Fibroblast of villous mesenchyme (primary cell): ENCODE measurements at places on chromosomes 1 and 21. TPM values are rescaled to one million over a fixed set of nuclear protein-coding genes. Genes with fewer than 3 reads are reported as not detected.

DMRTA2 gene
- 0.32 and 1.3 TPM in 2 replicates for total RNA-seq

VWA1 gene
- 5.6 and 6.8 TPM in 2 replicates for total RNA-seq

ERICH3 gene
- not detected in 2 replicates for total RNA-seq

FMO3 gene
- 0.64 and 0.86 TPM in 2 replicates for total RNA-seq

SYDE2 gene
- 24.2 and 27.6 TPM in 2 replicates for total RNA-seq

TRIM17 gene
- under 0.01 and 0.43 TPM in 2 replicates for total RNA-seq

RBM11 gene
- 0.32 and 0.43 TPM in 2 replicates for total RNA-seq

ATAD3C gene
- total RNA-seq, result under 0.01 and 0.32 TPM in 2 replicates

RIMS3 gene
- total RNA-seq, result 0.32 and 0.86 TPM in 2 replicates

- no peak for DNase-seq
Observed at GRCh38 chr1:156592158-156592909, 758 bp downstream of the NAXE start.

DNA sequence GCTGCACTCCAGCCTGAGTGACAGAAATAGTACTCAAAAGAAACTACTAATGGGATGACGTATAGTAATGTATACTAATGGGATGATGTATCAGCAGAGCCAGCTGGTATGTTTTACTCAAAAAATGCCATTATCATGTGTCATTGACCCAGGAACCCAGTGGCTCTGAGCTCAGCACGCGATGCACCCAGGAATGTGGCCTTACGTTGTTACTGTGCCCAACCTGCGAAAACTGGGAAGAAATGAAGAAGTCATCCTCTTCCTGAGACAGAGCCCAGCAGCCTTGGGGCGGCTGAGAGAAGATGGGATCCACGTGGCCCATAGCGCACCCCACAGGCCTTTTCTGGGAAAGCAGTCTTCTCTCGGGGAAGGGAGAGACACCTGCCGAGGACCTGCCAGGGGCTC lies 8.8 kb downstream of the UBE2J2 start:
- DNase-seq, result peak; percentile 96

- no peak for DNase-seq
Observed at GRCh38 chr1:16973215-16973614, 7.2 kb downstream of the MFAP2 start.

- peak; percentile 56 for DNase-seq
Observed at GRCh38 chr1:224540535-224540934, 75.6 kb upstream of the CNIH3 start.

DNA sequence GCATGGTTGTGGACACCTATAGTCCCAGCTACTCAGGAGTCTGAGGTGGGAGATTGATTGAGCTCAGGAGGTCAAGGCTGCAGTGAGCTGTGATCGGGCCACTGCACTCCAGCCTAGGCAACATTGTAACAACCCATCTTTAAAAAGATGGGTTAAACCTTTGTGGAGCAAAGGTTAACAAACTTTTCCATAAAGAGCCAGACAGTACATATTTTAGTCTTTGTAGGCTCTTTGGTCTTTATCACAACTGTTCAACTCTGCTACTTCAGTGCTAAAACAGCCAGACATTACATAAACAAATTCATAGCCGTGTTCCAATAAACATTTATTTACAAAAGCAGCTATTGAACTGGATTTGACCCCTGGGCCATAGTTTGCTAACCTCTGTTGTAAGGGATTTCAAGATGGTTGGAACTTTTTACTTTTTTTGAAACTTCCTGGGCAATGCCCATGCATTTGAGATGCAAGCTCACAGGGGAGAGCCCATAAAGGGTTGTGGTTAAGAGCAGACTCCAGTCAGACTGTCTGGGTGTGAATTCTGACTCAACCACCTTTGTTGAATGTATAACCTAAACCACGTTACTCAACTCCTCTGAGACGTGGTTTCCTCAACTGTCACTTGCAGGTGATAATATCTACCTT lies 10.8 kb downstream of the INAVA start:
- peak; percentile 87 for DNase-seq

- DNase-seq, result peak; percentile 40
Observed at GRCh38 chr1:198672124-198672523, 33.3 kb downstream of the PTPRC start.

- peak; percentile 62 for DNase-seq
Observed at GRCh38 chr1:117928881-117929342, 509 bp downstream of the GDAP2 start.

- peak; percentile 88 for DNase-seq
Observed at GRCh38 chr1:178869119-178869697, 1.7 kb downstream of the ANGPTL1 start.

GRCh38 chr1:230563591-230563990 lies 78.7 kb upstream of the COG2 start:
- DNase-seq, result no peak

- peak; percentile 13 for DNase-seq
Observed at GRCh38 chr1:209490013-209490412, 93.5 kb upstream of the CAMK1G start.

GRCh38 chr1:100322436-100323211 lies 29.7 kb upstream of the CDC14A start:
- peak; percentile 58 for DNase-seq

- DNase-seq, result no peak
Observed at GRCh38 chr1:200634261-200635122, 13.9 kb upstream of the KIF14 start.

GRCh38 chr21:18716578-18717138 lies 313.1 kb upstream of the TMPRSS15 start:
- no peak for DNase-seq

GRCh38 chr1:204074274-204075138 lies 1.6 kb downstream of the SOX13 start:
- peak; percentile 75 for DNase-seq

DNA sequence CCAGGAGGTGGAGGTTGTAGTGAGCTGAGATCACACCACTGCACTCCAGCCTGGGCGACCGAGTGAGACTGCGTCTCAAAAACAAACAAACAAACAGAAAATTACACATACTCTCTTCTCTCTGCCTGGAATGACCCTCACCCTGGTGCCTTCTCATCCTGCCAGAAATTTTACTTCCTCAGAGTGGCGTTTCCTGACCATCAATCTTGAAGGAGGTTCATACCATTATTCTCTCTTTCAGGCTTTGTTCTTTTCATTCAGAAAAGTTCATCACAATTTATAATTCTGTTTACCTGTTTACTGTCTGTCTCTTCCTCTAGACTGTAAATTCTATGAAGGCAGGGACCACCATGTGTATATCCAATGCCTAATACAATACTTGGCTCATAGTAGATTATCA lies 79.3 kb downstream of the RPS6KA1 start:
- peak; percentile 11 for DNase-seq

DNA sequence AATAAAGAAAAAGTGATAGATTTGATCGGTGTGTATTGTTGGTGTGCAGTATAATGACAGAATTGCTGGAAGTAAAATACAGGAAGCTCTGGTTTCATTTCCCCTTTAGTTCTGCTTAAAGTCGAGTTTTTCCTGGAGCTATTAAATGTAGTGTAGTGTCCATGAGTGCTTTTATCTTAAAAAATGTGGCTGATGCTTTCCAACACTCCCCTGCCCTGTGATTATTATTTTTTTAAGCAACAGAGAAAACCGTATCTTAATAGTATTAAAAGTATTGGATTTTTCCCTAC lies 1.1 kb downstream of the LGALS8 start:
- no peak for DNase-seq

DNA sequence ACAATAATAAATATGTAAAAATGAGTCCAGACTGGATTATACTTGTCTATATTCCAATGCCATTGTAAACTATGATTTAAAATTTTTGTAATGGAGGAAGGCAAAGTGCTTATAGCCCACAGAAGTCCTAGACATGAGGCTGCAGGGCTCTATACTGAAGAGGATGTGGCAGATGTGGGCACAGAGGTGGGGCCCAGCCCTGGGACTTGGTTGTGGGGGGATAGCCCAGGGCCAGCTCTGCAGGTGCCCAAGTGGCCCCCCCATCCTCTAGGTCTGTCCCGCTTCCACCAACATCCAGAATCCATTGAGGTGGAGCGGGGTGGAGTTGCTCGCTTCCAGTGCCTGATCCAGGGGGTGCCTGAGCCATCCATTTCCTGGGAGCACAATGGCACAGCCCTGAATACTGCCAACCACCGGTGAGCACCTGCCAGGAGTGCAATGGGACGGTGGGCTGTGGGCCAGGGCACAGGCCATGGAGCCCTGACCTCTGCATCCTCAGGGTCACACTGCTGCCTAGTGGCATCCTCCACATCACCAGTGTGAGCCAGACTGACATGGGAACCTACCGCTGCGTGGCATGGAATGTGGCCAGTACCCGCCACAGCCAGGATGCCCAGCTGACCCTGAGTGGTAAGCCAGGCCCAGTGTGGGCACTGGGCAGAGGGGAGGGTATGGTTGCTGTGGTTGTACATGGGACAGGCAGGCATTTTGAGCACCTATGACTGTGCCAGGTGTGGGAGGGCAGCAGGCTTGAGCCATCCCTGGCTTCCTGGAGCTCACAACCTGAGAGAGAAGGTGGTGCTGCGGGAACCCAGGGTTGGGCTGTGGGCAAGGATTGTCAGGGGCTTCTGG lies 21.0 kb downstream of the SLC27A3 start:
- DNase-seq, result no peak

DNA sequence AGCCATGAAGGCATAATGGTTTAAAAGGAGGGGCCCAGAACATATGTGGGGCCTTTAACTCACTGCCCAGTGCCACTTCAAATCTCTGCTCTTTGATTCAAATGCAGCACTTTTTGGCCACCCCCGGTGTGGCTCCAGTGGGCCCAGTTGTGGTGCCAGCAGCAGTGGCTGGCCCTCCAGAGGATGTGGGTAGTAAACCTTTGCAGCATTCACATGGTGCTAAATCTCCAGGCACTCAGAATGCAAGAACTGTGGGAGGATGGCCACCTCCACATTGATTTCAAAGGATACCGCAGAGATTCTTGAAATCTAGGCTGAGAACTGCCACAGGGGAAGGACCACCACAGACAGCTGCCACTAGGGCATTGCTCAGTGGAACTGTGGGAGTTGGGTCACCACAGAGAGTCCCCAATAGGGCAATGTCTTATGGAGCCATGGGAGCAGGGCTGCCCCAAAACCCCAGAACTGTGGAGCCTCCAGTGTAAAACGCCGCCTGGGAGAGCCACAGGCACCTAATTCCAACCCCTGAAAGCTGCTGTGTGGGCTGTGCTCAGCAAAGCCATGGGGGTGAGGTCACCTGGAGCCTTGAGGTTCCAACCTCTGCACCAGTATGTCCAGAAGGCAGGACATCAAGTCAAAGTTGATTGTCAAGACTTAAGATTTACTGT lies 6.6 kb upstream of the ADAM30 start:
- no peak for DNase-seq

DNA sequence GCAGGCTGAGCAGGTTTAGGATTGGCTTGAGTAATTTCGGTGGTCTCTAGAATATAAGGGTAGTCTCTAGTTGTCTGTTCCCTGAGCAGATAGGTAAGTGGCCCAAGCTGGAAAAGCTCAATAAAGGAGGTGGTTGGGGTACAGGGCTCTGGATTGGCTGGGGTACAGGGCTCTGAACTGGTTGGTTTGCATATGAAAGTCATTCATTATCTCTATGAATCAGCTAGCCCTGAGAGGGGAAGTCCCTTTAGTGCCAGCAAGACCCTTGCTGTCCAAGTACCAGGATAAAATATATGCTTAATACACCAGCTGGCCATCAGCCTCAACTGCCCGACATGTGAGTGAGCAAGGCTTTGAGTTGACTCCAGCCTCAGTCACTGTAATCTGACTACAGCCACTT lies 93.0 kb downstream of the ZBTB18 start:
- DNase-seq, result no peak

DNA sequence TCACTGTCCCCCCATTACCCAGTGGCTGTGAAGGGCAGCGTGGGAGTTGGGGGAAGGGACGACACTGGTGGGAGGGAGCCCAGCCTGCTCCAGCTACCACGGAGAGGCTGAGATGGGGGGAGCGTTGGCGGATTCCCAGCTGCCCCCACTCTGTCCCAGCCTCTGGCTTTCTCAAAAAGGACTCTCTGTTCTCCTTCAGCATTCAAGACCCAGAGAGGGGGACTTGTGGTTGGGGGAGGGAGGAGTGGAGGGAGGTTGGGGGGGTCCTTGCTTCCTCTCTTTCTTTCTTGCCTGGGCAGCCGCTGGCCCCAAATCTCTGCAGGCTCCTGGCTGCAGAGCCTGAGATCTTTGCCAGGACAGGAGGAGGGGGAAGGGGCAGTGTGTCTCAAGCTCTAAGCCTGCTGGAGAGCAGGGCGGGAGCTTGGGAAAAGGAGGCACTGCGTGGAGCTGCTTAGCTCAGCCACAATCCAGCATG lies 2.2 kb downstream of the ATP1A2 start:
- peak; percentile 28 for DNase-seq

- DNase-seq, result peak; percentile 57
Observed at GRCh38 chr1:108560874-108561459, 1.1 kb downstream of the EEIG2 start.

- DNase-seq, result peak; percentile 40
Observed at GRCh38 chr1:41892301-41892781, 26.4 kb downstream of the HIVEP3 start.
